ENCODE measurements at places on chromosomes 1 and 21. TPM values are rescaled to one million over a fixed set of nuclear protein-coding genes. Genes with fewer than 3 reads are reported as not detected.

DNA sequence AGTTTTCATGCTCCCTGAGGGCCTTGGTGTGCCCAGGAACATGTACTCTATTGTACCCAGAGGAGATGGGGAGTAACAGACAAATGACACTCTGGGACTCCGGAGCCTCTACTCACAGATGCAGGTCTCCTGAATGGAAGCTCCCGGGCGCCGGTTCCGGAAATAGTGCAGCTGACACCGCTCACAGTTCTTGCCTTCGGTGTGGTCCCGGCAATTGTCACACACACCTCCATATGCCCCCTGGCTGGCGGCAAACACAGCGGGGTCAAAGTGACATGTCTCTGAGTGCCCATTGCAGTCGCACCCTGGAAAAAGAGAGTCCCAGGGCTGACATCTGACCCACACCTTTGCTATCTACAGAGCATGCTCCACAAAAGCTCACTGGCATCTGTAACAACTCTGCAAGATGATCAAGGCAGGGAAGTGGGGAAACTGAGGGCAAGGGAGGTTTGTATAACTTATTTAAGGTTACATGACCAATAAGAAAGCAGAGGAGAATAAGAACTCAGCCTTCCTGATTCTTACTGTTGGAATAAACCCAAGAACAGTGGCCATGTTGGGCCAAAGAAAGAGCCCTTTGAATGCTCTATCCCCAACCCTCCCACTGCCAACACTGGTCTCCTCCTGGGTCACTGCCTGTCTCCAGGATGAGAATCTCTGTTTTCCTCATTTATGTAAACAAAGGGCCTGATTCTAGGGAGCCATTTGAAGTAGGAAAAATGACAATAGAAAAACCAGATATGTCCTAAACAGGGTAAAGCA lies 22.4 kb downstream of the LAMB3 start:
- DNase-seq, result no peak

- no peak for DNase-seq
Measured at GRCh38 chr1:109280862-109281261, 2.1 kb downstream of the PSRC1 start.

DNA sequence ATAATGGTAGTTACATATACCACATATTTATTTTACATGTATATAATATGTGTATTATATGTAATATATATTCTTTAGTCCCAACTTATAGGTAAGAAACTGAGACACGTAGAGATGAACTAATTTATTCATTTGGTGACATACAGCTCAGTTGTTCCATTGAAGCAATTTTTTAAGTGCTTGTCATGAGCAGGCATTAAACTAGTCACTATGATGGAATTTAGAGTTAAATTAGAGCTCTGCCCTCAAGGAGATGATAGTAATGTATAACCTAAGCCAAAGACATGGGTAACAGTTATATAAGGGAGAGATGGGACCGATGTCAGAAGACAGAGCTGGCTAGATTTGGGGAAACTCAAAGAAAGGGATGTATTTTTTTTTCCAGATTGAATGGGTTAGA lies 83.0 kb downstream of the ST6GALNAC5 start:
- no peak for DNase-seq

EXTL1 gene
- total RNA-seq, result 2.1 TPM

TXLNA gene
- total RNA-seq, result 51.0 TPM
